Endodermal cell (in vitro differentiated cells): ENCODE measurements at places on chromosomes 1 and 21. TPM values are rescaled to one million over a fixed set of nuclear protein-coding genes. Genes with fewer than 3 reads are reported as not detected.

Gene S100A8
- total RNA-seq, result not detected in 2 replicates

Gene ARHGAP30
- total RNA-seq, result 0.13 TPM in 1 of 2 replicates, not detected in the other

Gene NPHS2
- total RNA-seq, result not detected in 2 replicates

GRCh38 chr1:168422203-168422847, 121.5 kb downstream of the XCL2 start:
- no peak overlapping the region for H3K4me3 ChIP-seq
- no peaks in the 10 kb centered on the region for H3K27me3 ChIP-seq
- no peak overlapping the region for H3K27ac ChIP-seq
- no peaks in the 10 kb centered on the region for H3K4me1 ChIP-seq
- peak; percentile 62 for DNase-seq

DNA sequence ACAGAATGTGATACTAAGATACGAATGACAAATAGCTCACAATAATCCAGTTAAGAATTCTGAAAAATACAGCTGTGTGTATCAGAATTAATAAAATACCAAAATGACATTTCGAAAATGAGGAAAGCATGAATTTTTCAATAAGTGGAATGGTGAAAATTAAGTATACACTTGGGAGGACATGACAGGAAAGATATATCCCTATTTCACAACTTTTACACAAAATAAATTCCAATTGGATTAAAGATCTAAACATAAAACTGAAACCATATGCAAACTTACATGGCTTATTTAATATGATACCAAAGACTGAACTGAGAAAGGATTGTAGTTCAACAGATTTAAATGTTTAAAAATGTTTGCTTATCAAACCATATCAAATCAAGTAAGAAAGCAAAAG, 510.4 kb upstream of the ADAMTS5 start:
- no peak overlapping the region for H3K27ac ChIP-seq
- H3K4me1 ChIP-seq, result no peaks in the 10 kb centered on the region
- no peak overlapping the region for H3K4me3 ChIP-seq
- no peak for DNase-seq
- no peaks in the 10 kb centered on the region for H3K36me3 ChIP-seq
- H3K27me3 ChIP-seq, result no peaks in the 10 kb centered on the region

DNA sequence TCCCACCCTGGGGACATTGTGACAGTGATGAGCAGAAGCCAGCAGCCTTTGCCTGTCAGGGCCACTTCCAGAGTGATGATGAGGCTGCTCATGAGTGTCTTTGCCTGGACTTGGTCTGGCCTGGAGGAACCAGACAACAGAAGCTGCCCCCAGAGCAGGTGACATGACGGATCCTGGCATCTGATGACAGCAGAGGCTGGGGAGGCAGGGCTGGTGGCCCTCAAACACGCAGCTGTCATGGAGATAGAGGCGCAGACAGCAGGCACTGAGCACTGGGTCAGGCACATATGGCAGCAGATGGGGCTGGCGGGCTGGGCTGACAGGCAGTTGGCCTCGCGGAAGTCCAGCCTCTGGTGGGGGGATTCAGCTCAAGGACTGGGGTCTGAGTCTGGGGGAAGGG, 66.4 kb upstream of the STUM start:
- no peak for DNase-seq
- H3K27ac ChIP-seq, result no peak overlapping the region
- peaks cover 2% of the 10 kb centered on the region for H3K4me1 ChIP-seq
- no peaks in the 10 kb centered on the region for H3K36me3 ChIP-seq

DNA sequence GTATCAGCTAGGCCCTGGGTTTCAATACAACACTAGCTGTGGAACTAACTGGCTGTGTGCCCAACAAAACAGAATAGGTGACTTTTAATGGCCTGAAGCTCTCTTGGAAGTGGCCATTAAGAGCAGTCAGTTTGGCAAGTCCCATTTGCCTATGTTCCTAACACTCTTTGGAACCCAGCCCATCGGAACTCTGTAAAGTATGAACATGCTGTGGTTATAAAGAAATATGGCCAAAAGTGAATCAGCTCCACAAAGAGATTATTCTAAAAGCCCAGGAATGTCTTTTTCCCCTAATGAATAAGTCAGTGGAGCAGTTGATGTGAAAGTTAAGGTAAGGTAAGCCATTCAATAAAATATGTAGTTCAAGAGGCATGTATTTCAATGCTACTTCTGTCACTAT, 223.7 kb upstream of the ADAMTS5 start:
- H3K4me1 ChIP-seq, result no peaks in the 10 kb centered on the region
- no peak for DNase-seq
- no peaks in the 10 kb centered on the region for H3K27me3 ChIP-seq

DNA sequence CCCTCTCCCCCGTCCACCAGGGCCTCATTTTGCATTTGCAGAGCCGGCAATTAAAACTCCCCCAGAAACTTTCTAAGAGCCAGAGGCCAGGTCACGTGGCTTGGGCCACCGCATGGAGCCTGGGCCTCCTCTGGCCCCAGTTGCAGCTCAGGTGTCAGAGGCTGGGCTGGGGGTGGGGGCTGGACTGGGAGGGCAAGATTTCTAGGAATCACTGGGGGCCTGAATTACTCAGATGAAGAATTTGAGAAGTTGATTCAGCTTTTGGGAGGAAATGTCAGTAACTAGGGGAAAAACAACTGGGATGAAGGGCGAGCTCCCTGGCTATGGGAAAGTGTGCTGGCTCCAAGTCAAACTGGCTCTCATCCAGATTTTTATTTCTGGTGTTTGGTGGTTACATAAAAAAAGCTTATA, 151.0 kb downstream of the CDC7 start:
- no peak overlapping the region for H3K27ac ChIP-seq
- no peaks in the 10 kb centered on the region for H3K27me3 ChIP-seq
- DNase-seq, result peak; percentile 49
- no peaks in the 10 kb centered on the region for H3K4me1 ChIP-seq
- no peaks in the 10 kb centered on the region for H3K36me3 ChIP-seq
- no peak overlapping the region for H3K4me3 ChIP-seq

DNA sequence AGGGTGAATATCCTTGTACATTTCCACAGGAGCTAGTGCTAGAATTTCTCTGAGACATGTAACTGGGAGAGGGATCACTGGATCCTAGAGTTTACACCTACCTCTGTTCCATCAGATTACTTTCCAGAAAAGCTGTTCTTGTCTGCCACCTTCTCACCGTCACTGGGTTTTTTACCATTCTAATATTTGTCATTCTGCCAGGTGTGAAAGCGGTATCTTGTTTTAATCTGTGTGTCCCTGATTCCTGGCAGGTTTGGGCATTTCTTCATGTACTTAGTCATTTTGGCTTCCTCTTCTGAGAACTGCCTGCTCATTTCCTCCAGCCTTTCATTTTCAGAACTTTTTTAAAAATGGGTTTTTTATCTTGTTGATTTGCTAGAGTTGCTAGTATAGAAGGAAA, 5.1 kb downstream of the PMF1 start:
- H3K36me3 ChIP-seq, result peaks cover 30% of the 10 kb centered on the region
- H3K27me3 ChIP-seq, result no peaks in the 10 kb centered on the region
- DNase-seq, result peak; percentile 44

GRCh38 chr1:198879711-198880306, 241.0 kb downstream of the PTPRC start:
- no peaks in the 10 kb centered on the region for H3K36me3 ChIP-seq
- H3K4me1 ChIP-seq, result peaks cover 5% of the 10 kb centered on the region
- H3K4me3 ChIP-seq, result no peak overlapping the region
- H3K27me3 ChIP-seq, result no peaks in the 10 kb centered on the region
- DNase-seq, result no peak

- H3K36me3 ChIP-seq, result no peaks in the 10 kb centered on the region
- DNase-seq, result no peak
- H3K4me1 ChIP-seq, result no peaks in the 10 kb centered on the region
- H3K27me3 ChIP-seq, result no peaks in the 10 kb centered on the region
- no peak overlapping the region for H3K27ac ChIP-seq
These were observed 718.3 kb upstream of the PTBP2 start for GRCh38 chr1:96002969-96003964.

DNA sequence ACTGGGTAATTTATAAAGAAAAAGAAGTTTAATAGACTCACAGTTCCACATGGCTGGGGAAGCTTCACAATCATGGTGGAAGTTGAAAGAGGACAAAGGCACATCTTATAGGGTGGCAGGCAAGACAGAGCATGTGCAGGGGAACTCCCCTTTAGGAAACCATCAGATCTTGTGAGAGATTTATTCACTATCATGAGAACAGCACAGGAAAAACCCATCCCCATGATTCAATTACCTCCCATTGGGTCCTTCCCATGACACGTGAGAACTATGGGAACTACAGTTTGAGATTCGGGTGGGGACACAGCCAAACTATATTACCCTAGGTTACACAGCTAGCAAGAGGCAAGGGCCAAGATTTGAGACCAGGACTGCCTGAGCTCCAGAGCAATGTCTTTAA, 30.4 kb upstream of the SOX13 start:
- no peaks in the 10 kb centered on the region for H3K4me1 ChIP-seq
- no peak overlapping the region for H3K4me3 ChIP-seq
- H3K27me3 ChIP-seq, result no peaks in the 10 kb centered on the region
- H3K36me3 ChIP-seq, result no peaks in the 10 kb centered on the region

- no peaks in the 10 kb centered on the region for H3K36me3 ChIP-seq
- H3K27ac ChIP-seq, result no peak overlapping the region
- no peaks in the 10 kb centered on the region for H3K27me3 ChIP-seq
- no peak for DNase-seq
- H3K4me3 ChIP-seq, result no peak overlapping the region
- peaks cover 9% of the 10 kb centered on the region for H3K4me1 ChIP-seq
These were observed 16.4 kb downstream of the WNT4 start for GRCh38 chr1:22126531-22126930.

GRCh38 chr1:103194060-103194459, 85.7 kb upstream of the COL11A1 start:
- no peaks in the 10 kb centered on the region for H3K4me1 ChIP-seq
- no peaks in the 10 kb centered on the region for H3K27me3 ChIP-seq
- DNase-seq, result no peak
- H3K27ac ChIP-seq, result no peak overlapping the region
- H3K4me3 ChIP-seq, result no peak overlapping the region
- no peaks in the 10 kb centered on the region for H3K36me3 ChIP-seq

GRCh38 chr1:195886000-195886399, 722.2 kb downstream of the KCNT2 start:
- H3K4me3 ChIP-seq, result no peak overlapping the region
- H3K27ac ChIP-seq, result no peak overlapping the region
- DNase-seq, result no peak
- no peaks in the 10 kb centered on the region for H3K36me3 ChIP-seq

DNA sequence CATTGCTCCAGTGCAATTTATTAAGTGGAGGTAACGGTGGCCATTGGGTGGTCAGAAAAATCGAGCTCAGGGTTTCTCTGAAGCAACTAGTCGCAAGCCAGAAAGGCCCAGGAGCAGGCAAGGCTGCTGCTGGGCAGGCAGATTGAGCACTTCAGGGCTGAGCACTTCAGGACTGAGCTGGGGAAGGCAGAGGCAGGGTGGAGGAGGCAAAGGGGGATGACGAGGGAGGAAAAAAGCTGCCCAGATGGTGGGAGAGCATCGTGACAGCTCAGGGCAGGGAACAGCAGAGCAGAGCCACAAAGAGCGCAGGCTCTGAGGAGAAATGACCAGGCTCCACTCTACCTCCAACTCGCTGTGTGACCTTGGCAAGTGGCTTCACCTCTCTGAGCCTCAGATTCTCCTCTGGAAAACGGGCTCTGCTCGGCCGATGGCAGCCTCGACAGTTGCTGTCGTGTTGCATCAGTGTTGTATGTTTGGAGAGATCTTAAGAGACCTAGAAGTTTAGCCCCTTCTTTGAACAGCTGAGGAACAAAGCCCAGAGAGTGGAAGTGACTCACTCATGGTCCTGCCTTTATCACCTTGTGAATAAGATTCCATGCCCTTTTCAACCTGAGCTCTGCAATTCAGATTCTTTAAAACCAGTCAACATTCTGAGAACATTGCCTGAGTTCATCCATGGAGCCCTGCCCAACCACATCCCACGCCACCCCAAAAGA, 141.4 kb downstream of the SYF2 start:
- no peaks in the 10 kb centered on the region for H3K36me3 ChIP-seq
- H3K27me3 ChIP-seq, result no peaks in the 10 kb centered on the region
- DNase-seq, result no peak
- H3K4me1 ChIP-seq, result no peaks in the 10 kb centered on the region
- H3K4me3 ChIP-seq, result no peak overlapping the region
- H3K27ac ChIP-seq, result no peak overlapping the region

DNA sequence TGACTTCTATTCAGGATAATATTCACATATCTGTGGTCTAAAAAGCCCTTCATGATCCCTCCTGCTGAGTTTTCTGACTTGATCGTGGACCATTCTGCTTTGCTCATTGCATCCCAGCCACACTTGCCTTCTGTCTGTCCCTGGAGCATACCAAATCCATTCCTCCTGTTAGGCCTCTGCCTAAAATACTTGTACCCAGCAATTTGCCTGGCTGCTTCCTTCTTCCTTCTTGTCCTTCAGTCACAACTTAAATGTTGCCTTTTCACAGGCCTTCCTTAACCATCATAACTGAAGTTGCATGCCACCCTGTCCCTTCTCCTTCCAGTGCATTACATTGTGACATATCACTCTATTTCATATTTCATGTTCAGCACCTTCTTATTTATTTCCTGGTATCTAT, 4.3 kb downstream of the CR2 start:
- H3K36me3 ChIP-seq, result no peaks in the 10 kb centered on the region
- no peak overlapping the region for H3K4me3 ChIP-seq
- DNase-seq, result no peak

DNA sequence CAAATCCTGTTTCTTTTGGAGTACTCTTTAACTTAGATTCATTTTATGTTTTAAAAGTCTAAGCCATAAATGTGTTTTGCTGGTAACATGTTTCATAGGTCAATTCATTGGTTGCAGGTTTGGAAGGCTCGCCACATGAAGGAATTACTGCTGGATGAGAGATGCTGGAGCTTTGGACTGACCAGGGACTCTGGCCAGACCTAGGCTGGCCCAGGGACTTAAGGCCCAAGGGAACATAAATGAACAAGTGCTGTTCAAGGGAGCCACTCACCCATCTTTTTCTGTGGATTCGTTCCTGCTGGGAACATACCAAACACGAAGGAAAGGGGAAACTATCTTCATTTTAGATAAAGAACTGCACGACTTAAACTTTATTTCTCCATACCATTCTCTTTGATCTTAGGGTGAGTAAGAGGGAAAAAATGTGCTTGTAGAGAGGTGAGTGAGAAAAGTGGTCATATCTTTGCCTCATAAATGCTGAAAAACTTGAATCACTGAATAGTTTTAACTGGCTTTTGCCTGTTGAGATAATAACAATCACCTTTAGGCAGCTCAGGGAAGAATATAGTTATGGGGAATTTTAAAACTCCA, 15.3 kb upstream of the SHCBP1L start:
- no peak for DNase-seq
- no peaks in the 10 kb centered on the region for H3K36me3 ChIP-seq
- H3K27me3 ChIP-seq, result peaks cover 10% of the 10 kb centered on the region
- H3K27ac ChIP-seq, result no peak overlapping the region
- peaks cover 2% of the 10 kb centered on the region for H3K4me1 ChIP-seq

GRCh38 chr1:115977499-115978258, 1.4 kb downstream of the SLC22A15 start:
- H3K36me3 ChIP-seq, result no peaks in the 10 kb centered on the region
- no peaks in the 10 kb centered on the region for H3K27me3 ChIP-seq
- peak overlapping the region; percentile 87 for H3K4me3 ChIP-seq
- H3K4me1 ChIP-seq, result peaks cover 17% of the 10 kb centered on the region
- H3K27ac ChIP-seq, result no peak overlapping the region
- no peak for DNase-seq
